ENCODE measurements at places on chromosomes 13 and 19.

DNA sequence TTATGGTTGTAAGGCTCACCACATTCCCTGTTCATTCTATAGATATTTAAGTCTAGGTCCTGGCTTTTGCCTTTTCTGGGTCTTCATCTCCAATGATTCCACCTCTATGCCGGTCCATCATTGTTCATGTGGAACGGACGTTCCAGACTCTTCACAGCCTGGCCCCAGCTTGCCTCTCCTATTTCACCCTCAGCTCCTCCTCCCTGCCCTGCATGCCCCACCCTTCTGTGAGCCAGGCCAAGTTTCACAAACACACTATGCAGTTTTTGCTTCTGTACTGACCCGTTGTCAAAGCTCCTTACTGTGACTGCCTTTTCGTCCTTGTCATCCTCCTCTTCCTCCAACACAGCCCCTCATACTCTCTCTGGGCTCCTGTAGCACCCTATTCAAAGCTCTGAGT is 31.3 kb downstream of the TEX26 start:
- no peak for DNase-seq

DNA sequence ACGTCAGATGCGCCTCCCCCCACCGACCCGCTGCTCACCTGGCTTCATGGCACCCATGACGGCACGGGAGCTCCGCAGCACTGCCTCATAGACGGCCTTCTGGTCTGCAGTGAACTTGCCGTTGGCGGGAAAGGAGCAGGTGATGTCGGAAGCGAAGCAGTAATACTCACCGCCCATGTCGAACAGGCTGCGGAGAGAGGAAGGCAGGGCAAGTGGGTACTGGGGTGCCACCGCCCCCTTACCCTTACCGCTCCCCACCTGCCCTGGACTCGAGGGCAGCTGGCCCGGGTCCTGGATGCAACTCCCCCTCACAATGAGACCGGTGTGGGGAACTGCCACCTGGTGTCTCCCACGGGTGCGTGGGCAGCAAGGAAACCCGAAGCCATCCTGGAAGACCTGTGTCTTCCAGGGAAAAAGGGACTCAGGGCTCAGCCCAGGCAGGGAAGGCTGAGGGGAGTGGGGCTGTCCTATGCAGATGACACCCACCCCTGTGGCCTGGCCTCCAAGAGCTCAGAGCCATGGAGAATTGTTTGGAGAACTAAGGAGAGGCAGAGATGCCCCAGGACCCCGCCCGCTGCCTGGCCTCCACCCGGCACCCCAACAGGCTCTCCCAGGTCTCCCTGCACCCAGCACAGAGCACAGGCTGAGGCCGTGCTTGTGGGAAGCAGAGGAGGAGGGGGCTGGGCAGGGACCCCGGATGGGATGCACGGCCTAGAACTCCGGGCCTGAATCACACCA is 28.3 kb downstream of the CEBPG start:
- no peak for DNase-seq

DNA sequence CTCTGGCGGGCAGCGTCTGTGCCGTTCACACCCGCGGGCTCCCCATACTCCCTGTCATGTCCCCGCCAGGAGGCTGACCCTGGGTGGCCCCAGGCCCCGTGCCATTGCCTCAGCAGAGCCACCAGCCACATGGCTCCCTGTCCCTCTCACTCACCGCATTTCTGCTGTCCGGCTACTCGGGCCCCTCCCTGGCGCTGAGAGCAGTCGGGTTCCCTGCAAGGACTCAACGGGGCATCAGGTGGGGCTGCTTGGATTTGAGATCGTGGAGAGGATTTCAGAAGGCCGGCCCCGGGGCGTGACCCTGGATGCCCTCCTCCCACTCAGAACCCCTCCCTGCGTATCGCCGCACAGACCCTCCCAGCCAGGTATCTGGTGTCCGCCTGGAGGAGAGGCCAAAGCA is 142.1 kb downstream of the KDM4B start:
- no peak for DNase-seq

DNA sequence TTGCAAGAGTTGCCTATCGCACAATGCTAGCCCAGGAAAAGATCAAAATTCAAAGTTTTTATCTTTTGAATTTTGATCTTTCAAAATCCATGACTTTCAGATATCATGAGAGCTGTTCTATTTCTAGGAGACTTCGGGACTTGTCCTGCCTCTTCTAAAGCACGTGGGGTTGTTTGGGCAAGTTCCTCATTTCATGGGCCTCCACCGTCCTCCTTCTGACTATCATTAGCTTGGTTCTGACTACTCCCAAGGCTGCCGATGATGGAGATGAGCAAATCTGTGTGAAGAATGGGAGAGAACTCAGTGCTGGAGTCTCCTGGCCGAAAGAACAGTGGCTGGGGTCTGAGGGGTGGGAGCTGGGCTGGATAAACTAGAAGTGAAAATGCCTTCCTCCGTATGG is 86.5 kb downstream of the COL4A1 start:
- no peak for DNase-seq

- no peak for DNase-seq
These were observed 190.6 kb downstream of the MZT1 start for GRCh38 chr13:72536714-72537394.

All from NCI-H226 (cell line).